ENCODE measurements at places on chromosomes 4 and X. TPM values are rescaled to one million over a fixed set of nuclear protein-coding genes. Genes with fewer than 3 reads are reported as not detected.

Gene PDGFRA
- 294 TPM for polyA plus RNA-seq

Gene ARR3
- 1.2 TPM for polyA plus RNA-seq

Gene FDCSP
- 0.37 TPM for polyA plus RNA-seq

Gene TMSB15C
- polyA plus RNA-seq = 14.7 TPM

Gene BMPR1B
- 24.6 TPM for polyA plus RNA-seq

Gene GNRHR
- polyA plus RNA-seq = 0.62 TPM

Gene HPGDS
- polyA plus RNA-seq = 3.1 TPM

Gene GAGE13
- not detected for polyA plus RNA-seq

Gene RTL5
- 23.0 TPM for polyA plus RNA-seq

Gene KDM6A
- 32.6 TPM for polyA plus RNA-seq

Gene TMSB15B
- 23.9 TPM for polyA plus RNA-seq

Gene LRRC66
- polyA plus RNA-seq = 0.70 TPM

Gene AFM
- polyA plus RNA-seq = 13.2 TPM

Gene DIPK2B
- 8.4 TPM for polyA plus RNA-seq

Gene ZNF330
- polyA plus RNA-seq = 43.6 TPM

Gene TRIML1
- not detected for polyA plus RNA-seq

Gene GPC3
- polyA plus RNA-seq = 1,454 TPM

Gene CHM
- polyA plus RNA-seq = 30.0 TPM

Gene TBC1D8B
- 7.0 TPM for polyA plus RNA-seq

Gene MAP9
- polyA plus RNA-seq = 30.0 TPM

Gene FTSJ1
- 36.7 TPM for polyA plus RNA-seq

Gene NIPAL1
- polyA plus RNA-seq = 13.2 TPM

Gene C4orf36
- 0.42 TPM for polyA plus RNA-seq

Gene SPOCK3
- 8.3 TPM for polyA plus RNA-seq

Gene HERC5
- 5.8 TPM for polyA plus RNA-seq

Gene PRDM8
- polyA plus RNA-seq = 0.59 TPM

Gene ZFP92
- 1.0 TPM for polyA plus RNA-seq

Gene ERVMER34-1
- 1.1 TPM for polyA plus RNA-seq

Gene OPRPN
- polyA plus RNA-seq = not detected

Gene EGFL6
- polyA plus RNA-seq = 19.2 TPM

Gene CPZ
- polyA plus RNA-seq = 26.4 TPM

Gene VCX2
- not detected for polyA plus RNA-seq

Gene MAGEA11
- polyA plus RNA-seq = not detected

Gene CXCL10
- 5.9 TPM for polyA plus RNA-seq

Gene CDKL2
- 13.0 TPM for polyA plus RNA-seq

Gene ATP1B4
- polyA plus RNA-seq = not detected

Gene TRAM1L1
- polyA plus RNA-seq = 10.2 TPM

Gene KLHL4
- 30.3 TPM for polyA plus RNA-seq

Gene RAB9B
- 3.1 TPM for polyA plus RNA-seq

Gene MAGEC1
- not detected for polyA plus RNA-seq

Gene RNF212
- 18.2 TPM for polyA plus RNA-seq

Gene CORIN
- polyA plus RNA-seq = 6.4 TPM

Gene NUDT10
- 15.1 TPM for polyA plus RNA-seq

Measured in left renal pelvis (tissue), 4 donors.